ENCODE measurements at places on chromosomes 13 and 19. TPM values are rescaled to one million over a fixed set of nuclear protein-coding genes. Genes with fewer than 3 reads are reported as not detected.

DNA sequence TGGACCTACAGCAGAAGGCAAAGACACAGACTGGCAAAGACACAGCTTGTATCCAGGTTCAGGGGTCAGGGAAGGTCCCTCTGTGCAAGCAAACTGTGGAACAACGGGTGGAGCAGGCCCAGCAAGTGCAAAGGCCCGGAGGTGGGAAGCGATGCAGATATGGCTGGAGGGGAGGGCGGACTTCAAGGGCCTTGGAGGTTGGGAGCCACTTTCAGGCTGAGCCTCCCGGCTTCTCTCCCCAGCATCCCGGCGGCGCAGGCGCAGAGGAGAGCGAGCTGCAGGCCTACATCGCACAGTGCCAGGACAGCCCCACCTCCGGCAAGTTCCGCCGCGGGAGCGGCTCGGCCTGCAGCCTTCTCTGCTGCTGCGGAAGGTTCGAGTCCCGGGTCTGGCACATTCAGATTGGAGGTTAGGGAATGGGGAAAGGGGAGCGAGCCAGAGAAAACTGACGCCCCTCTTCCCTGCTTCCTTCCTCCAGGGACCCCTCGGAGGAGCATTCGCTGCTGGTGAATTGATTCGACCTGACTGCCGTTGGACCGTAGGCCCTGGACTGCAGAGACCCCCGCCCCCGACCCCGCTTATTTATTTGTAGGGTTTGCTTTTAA is 2.1 kb upstream of the PNPLA6 start:
- DNase-seq, result no peak

- DNase-seq, result peak; percentile 25
Observed at GRCh38 chr19:12800923-12801465, 606 bp downstream of the PRDX2 start.

DNA sequence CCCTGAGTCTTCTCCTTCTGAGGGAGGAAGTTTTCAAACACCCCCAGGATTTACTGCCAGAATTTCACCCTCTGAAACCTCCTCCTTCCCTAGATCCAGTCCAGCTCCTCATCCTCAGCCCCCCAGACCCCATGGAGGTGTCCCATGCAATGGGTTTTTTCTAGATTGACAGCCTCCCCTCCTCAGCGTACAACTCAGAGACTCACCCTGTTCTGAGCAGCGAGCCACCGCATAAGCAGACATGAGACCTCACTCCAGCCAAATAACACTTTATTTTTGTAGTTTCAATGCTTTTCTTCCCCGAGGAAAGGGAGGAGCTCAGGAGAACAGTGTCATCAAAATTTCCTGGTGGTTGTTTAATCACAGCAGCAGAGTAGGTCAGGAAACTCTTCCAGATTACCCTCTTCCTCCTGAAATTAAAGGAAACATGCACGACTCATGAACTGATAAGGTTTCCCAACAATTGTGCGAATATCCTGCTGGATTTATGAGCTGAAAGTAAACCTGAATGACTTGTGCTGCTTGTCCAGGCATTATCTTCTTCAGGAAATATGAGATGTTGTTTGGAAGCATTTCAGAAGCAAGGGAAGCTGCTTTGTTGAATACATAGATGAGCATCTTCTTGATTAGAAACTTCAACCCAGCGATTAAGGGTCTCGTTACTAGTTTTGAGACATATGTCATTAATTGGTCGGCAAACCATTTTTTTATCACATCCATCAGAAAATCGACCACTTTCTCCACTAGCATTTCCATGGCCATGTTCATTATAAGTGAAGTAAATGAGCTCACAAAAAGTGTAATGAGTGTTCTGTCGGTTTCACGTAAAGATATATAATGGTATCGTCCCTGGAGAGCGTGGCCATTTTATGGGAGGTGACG is 36.2 kb downstream of the ERICH4 start:
- no peak for DNase-seq

GRCh38 chr13:26186995-26187394 is 35.1 kb downstream of the RNF6 start:
- DNase-seq, result no peak

DNA sequence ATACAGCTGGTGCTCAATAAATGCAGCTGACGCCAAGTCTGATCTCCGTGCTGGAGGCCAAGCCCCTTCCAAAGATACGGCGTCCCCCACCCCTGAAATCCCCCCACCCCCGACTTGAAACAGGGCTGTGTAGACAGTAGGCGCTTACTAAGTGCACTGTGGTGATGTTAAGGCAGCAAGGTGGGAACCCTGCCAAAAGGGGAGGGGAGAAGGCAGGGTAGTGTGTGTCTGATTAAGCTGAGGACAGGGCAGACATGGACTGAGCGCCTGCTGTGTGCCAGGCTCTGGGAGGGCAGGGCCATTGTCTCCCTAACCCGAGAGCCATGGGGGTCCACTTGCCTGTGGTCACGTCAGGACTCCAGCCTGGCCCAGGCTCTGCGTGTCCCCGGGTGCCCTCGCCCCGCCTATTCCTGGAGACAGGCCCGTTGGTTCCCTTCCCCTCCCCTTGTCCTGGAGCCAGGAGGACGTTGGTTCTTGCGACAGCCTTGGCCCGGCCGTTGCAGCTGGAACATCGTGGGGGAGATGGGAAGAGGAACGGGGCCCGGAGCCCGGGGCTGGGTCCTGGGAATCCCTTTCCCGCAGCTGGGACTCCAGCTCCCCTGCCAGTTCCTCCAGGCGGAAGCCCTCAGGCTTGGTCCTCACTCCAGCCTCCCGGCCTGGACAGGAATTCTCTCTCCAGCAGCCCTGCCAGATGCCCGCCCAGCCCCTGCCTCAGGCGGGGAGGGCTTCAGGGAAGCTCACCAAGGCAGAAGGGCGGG is 1.7 kb upstream of the ELANE start:
- DNase-seq, result peak; percentile 86

SCEL gene
- total RNA-seq, result not detected

DIAPH3 gene
- 32.4 TPM for total RNA-seq

DNA sequence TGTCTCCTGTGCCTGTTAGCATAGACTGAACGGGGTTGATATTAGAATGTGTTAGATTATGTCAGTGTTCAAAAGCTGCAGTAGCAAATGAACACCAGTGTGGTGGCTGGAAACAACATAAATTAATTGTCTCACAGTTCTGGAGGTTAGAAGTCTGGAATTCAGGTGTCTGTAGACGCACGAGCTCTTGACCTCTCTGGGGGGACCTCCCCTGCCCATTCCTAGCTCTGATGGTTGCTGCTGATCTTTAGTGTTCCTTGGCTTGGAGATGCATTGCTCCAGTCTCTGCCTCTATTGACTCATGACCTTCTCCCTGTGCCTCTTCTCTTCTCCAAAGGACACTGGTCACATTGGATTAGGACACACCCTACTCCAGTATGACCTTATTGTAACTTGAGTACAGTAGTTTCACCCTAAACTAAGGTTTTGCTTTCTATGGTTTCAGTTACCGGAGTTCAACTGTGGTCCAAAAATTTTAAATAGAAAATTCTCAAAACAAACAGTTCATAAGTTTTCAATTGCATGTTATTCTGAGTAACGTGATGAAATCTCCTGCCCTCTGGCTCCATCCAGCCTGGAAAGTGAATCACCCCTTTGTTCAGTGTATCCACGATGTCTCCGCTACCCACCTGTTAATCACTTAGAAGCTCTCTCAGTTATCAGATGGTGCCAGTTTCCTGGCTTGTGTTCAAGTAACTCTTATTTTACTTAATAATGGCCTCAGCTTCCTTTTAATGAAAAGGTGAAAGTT is 273.2 kb downstream of the MYO16 start:
- no peak for DNase-seq

- DNase-seq, result no peak
Observed at GRCh38 chr19:15577184-15577771, 37.7 kb upstream of the CYP4F8 start.

- no peak for DNase-seq
Observed at GRCh38 chr13:102138635-102139190, 263.1 kb downstream of the FGF14 start.

DNA sequence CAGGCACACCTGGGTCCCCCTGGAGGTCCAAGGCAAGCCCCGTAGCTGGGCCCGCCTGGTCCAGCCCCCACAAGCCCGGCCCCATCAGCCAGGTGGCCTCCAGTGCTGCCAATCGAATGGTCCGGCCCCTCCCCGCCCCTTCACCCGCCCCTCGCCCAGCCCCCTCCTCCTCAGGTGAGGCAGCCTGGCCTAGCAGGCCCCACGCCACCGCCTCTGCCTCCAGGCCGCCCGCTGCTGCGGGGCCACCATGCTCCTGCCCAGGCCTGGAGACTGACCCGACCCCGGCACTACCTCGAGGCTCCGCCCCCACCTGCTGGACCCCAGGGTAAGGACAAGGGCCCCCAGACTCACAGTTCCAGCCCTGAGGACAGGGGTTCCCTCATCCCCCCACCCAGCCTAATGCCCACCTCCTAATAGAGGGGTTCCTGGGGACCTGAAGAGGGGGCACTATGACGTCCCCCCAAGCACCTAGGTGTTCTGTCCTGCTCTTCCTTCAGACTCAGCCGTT is at the start of gene HPN:
Gene HPN, plus strand, starts transcription at position 174 of the 508 bp plus-strand sequence. CDS start 786 bp downstream, outside the sequence.
- DNase-seq, result no peak

Data from MG63 (cell line).